CD4-positive, alpha-beta T cell treated with Interleukin-12 subunit alpha and Interleukin-12 subunit beta, for 1 hour (primary cell): ENCODE measurements at places on chromosomes 1 and 21.

- DNase-seq, result no peak
Observed at GRCh38 chr1:235937123-235937522, 70.4 kb upstream of the LYST start.

- DNase-seq, result no peak
Observed at GRCh38 chr1:82604524-82604923, 803.8 kb downstream of the ADGRL2 start.

GRCh38 chr1:8297245-8297644 lies 20.7 kb upstream of the SLC45A1 start:
- no peak for DNase-seq

- DNase-seq, result no peak
Observed at GRCh38 chr1:204396015-204396583, 15.5 kb downstream of the PPP1R15B start.

- no peak for DNase-seq
Observed at GRCh38 chr1:46481961-46482360, 7.7 kb upstream of the DMBX1 start.

DNA sequence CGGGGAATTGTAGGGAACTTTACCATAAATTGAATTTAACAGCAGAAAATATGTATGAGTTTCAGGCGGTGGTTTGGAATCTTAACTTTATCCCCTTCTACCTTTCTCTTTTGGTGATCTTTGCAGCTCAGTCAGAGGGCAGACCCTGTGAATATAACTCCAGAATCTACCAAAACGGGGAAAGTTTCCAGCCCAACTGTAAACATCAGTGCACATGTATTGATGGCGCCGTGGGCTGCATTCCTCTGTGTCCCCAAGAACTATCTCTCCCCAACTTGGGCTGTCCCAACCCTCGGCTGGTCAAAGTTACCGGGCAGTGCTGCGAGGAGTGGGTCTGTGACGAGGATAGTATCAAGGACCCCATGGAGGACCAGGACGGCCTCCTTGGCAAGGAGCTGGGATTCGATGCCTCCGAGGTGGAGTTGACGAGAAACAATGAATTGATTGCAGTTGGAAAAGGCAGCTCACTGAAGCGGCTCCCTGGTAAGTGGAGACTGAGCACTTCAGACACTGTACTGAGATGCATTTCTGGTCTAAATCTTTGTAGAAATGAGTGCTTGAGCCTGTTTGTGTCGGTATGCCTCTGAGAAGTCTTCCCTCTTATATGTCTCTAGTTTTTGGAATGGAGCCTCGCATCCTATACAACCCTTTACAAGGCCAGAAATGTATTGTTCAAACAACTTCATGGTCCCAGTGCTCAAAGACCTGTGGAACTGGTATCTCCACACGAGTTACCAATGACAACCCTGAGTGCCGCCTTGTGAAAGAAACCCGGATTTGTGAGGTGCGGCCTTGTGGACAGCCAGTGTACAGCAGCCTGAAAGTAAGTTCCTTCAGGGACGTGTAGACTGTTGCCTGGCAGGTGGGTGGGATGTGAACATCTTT lies 1.5 kb downstream of the CCN1 start:
- no peak for DNase-seq

DNA sequence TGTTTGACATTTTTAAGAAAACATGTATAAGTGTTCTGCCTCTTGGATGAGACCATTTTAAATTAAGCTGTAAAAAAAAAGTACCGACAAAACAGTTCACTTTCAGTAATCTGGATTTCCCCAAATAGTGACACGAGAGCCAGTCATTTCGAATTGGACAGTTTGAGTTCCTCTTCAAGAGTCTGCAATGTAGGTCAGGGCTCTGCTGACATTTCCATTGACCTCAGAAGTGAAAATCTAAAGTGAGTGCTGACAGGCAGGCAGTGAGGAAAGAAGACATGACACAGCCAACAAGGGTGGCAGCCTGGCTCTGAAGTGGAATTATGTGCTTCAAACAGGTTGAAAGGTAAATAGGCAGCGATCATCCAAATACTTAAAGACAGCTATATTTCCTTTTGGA lies at the start of gene IL23R:
IL23R (plus strand) TSS at position 259 of the 400 bp plus-strand sequence. CDS start 1,667 bp downstream, outside the sequence.
- DNase-seq, result peak; percentile 45

DNA sequence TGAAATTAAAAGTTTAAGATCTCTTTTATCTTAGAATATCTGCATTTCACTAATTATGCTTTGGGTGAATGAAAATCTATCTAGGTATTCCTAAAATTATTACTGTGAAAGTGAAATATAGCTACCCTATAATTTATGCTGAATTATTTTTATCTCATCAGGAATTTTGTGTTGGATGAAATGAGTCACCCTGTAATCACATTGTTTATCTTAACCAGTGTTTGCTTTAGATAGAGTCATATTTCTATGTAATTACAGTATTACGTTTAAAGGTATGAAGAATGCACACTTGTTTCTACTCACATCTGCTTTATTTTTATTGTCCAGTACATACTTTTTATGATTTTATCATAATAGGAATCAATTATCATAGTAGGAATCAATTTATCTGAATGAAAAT lies 249.2 kb downstream of the NCAM2 start:
- DNase-seq, result no peak

- DNase-seq, result no peak
Observed at GRCh38 chr1:231094421-231094820, 54.4 kb upstream of the FAM89A start.

- no peak for DNase-seq
Observed at GRCh38 chr1:178143730-178144690, 50.1 kb downstream of the RASAL2 start.

GRCh38 chr1:155017946-155018316 lies 15.3 kb downstream of the ZBTB7B start:
- no peak for DNase-seq

DNA sequence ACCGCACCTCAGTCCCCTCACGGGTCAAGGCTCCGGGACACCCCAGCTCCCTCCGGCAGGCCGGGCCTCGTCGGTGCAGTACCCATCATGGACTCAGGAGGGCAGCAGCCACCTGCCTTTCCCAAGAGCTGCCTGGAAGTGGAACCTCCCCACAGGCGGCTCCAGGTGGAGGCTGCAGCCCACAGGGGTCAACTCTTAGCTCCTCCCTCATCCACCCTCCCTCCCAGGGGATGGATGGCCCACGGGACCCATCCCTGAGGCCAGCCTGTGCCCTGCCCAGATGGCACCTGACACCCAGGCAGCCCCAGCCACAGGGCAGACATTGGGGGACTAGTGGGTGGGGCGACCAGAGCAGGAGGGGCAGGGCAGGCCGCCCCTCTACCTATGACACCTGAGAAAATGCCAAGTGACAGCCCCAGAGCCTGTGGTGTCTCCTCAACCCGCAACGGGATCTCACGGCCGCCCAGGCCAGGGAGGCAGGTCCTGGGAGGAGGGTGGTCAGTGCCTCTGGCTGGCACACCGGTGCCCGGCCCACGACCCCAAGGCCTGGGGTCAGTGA lies 1.2 kb upstream of the ARHGEF16 start:
- peak; percentile 74 for DNase-seq

- DNase-seq, result no peak
Observed at GRCh38 chr21:41031701-41032220, 136.2 kb upstream of the BACE2 start.

DNA sequence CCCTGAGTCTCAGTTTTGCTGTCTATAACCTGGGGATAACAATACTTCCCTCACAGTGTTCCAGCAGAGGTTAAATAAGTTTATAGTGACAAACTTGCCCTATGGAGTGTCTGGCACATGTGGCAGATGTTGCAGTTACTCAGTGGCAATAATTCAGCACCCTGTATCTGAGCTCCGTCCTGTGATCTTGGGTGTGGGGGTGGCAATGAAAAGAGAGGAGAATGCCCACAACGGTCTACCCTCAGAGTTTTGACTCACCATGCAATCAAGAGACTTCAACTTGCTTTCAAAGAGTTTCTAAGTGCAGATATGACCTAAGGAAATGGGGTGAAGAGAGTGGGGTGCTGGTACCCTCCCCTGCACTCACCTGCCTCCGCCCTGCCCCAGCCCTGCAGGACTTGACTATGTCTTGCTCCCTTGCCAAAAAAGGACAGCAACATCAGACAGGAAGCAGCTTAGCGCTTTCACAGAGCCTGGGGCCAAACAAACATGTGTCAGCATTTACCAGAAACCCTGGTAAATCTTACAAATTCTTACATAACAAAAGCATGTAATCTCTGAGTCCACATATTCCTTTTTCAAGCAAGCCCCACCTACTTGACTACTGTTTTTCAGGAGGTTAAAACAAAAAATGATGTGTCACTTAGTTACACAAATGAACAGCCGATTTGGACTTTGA lies 185.1 kb upstream of the CAMK1G start:
- DNase-seq, result no peak

DNA sequence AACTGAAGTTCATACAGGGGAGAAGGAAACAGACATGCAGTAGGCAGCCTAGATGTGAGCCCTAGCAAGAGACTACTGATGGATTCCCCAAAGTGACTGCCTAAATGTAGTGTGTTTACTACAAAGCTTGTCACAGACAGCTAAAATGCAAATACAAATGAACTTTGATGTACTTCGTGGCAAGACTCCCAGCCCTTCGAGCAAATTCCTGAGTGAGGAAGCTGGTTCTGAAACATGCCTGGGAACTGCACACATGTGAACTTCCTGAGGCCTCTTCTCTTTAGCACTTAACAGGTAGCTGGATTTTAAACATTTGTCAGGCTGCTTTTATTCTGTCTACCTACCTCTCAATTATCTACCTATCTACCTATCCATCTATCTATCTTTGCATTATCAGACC lies 6.7 kb upstream of the IRF2BP2 start:
- DNase-seq, result no peak
